ENCODE measurements at places on chromosomes 16 and 17. TPM values are rescaled to one million over a fixed set of nuclear protein-coding genes. Genes with fewer than 3 reads are reported as not detected.

GRCh38 chr16:51272420-51272819, 121.3 kb upstream of the SALL1 start:
- DNase-seq = no peak

Gene NXPH3
- total RNA-seq = 0.19 TPM

- no peak for DNase-seq
These were observed at the start of gene MEIOB for GRCh38 chr16:1871974-1872635. Gene MEIOB, minus strand, starts transcription at chr16:1872164. Its CDS starts 3,989 bp downstream, at chr16:1868175.

DNA sequence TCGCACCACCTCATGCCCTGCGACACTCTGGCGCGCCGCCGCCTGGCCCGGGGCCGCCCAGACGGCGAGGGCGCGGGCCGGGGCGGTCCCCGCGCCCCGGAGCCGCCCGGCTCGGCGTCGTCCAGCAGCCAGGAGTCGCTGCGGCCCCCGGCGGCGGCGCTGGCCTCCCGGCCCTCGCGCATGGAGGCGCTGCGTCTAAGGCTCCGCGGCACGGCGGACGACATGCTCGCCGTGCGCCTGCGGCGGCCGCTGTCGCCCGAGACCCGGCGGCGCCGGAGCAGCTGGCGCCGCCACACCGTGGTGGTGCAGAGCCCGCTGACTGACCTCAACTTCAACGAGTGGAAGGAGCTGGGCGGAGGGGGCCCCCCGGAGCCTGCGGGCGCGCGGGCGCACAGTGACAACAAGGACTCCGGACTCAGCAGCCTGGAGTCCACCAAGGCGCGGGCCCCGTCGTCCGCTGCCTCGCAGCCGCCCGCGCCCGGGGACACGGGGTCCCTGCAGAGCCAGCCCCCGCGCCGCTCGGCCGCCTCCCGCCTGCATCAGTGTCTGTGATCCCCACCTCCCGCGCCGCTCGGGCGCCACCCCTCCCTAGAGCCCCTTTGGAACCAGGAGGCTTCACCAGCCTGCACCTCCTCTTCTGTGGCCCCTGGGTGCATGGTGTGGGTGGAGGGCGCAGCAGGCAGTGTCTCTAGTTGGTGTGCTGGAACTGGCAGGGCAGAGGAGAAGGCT, 82.3 kb downstream of the ARHGAP23 start:
- peak; percentile 40 for DNase-seq

- no peak for DNase-seq
These were observed 9.6 kb downstream of the CA10 start for GRCh38 chr17:52148969-52149351.

All from LHCN-M2 (cell line).